Cardiac muscle cell (in vitro differentiated cells and primary cell): ENCODE measurements at places on chromosomes 7 and 10.

DNA sequence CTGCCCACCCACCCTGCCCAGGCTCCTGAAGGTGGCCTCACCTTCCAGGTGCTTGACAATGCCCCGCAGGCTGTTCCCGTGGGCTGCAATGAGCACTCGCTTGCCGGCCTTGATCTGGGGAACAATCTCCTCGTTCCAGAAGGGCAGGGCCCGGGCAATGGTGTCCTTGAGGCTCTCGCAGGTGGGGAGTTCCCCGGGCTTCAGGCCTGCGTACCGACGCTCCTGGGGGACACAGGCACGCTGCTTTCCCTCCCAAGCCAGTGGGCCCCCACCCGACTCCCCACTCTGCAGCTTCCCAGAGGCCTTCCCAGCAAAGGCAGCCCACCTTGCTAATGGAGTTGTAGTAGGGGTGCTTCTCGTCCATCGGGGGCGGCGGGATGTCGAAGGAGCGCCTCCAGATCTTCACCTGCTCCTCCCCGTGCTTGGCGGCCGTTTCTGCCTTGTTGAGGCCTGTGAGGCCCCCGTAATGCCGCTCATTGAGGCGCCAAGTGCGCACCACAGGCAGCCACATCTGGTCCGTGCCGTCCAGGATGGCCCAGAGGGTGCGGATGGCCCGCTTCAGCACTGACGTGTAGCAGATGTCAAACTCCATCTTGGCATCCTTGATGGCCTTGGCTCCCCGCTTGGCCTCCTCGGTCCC lies 456 bp downstream of the PGAM2 start:
- DNase-seq = no peak

DNA sequence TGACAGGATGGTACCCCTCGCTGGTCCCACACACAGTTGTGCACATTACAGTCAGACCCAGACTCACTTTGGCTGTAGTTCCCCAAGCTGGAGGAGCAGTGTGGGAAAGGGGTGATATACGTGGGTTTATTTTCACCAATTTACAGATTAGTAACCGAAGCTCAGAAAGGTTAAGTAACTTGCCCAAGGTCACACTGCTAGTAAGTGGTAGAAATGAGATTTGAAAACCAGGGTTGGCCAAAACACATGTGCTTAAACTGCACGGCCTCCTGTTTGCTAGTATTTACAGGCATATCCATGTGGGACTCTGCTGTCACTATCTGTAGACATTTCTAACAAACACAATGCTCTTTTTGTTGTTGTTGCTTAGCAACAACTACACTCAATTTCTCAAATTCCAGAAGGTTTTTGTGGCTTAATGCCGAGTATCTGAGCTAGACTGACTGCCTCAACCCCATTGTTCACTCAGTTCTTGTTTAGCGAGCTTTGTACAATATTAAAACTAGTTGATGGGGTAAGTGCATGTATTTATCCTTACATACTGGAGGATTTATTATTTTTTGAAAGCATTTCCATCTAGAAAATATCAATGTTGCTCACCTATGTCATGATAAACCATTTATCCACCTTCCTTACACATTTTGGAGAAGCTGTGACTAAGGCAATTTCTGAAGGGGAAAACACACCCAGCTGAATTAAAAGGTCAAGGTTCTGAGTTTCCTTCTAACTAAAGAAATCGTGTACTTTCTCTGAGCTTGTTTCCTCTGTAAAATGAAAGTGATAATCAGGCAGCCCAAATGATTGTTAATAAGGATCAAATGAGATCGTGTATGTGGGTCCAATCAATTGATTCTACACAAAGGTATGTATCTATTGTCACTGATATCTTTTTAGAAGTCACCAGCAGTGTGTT lies 5.3 kb upstream of the TMEM139 start:
- DNase-seq = no peak

DNA sequence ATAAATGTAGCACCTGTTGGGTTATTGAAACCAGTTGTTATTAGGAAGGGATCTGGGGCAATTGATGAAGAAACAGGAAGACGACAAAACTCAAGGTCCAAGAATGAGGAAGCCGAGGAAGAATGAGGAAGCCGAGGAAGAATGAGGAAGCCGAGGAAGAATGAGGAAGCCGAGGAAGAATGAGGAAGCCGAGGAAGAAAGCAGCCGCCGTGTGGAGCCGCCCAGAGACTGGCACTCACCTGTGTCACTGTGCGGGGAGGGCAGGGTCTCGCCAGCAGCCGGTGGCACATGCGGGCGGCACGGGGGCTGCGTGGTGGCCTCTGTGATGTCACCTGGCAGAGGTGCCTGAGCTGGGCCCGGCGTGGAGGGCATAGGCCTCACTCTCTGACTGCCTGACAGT lies 71.1 kb upstream of the CFAP46 start:
- no peak for DNase-seq

DNA sequence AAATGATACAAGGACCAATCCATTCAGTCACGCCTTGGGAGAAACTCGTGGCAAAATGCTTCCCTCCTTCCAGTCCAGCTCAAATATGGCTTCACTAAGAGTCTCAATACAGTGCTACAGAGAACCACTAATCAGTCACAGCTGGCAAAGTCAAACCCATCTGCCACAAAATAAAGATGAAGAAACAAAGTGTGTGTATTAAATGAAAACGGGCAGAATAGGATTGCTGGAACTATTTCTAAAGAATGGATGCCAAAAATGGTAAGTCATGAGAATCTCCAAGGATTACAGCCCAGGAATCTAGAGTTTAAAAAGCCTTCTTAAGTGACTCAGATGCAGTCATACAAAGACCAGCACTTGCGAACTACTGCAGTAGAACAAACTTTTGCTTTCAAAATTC lies 61.9 kb downstream of the CACUL1 start:
- DNase-seq = peak; percentile 81
